Activated naive CD4-positive, alpha-beta T cell treated with anti-CD3 and anti-CD28 coated beads for 36 hours (primary cell): ENCODE measurements at places on chromosomes 7 and 10.

DNA sequence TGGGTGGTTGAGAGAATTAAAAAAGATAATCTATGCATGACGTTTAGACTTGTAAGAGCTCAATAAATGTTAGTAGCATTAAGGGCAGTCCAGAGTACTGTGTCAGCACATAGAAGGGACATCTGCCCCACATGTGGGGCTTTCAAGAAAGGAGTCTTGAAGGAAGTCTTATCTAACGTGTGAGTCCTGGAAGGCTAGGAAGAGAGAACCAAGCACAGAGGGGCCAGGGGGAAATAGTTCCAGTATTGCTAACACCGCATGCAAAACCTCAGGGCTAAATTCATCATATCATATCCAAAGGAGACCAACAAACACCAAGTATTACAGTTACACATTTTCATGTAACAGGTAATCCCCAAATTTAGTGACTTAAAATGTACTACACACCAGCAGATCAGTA, 122.7 kb downstream of the AOAH start:
- no peak for DNase-seq

- no peak for DNase-seq
Measured at GRCh38 chr10:116124777-116125176, 148.2 kb downstream of the GFRA1 start.

DNA sequence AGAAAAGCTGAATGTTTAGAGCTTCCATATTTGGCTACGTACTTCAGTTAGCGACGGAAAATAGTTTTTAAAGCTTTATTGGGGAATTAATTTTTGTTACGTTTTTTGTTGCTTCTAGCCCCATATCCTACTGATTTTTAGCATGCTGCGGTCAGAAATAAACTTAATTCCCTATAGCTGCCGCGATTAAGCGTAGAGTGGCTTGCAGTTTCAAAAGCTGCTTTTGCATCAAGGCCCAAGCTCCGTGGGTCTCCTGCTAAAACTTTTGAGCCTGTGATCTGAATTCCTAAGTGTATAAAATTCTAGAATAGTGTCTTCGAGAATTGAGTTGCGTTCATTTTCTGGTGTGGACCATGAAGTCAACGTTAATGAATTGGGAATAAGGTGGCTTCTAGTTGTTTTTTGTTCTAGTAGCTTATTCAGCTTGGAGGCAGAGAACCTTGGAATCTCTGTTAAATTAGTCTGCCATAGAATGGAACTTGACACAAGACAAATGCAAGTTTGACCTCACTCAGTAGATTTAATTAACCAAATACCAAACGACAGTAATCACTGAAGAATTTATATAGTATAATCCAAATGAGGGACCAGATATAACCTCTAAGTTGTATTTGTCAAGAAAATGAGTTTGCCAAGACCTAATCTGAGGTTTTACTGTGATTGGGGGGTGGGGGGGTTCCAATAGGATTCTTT, 977 bp downstream of the CALU start:
- no peak for DNase-seq

- DNase-seq: no peak
Measured at GRCh38 chr10:73161079-73161478, 6.7 kb downstream of the ECD start.

GRCh38 chr10:110123594-110123993, 83.8 kb upstream of the MXI1 start:
- DNase-seq: no peak

DNA sequence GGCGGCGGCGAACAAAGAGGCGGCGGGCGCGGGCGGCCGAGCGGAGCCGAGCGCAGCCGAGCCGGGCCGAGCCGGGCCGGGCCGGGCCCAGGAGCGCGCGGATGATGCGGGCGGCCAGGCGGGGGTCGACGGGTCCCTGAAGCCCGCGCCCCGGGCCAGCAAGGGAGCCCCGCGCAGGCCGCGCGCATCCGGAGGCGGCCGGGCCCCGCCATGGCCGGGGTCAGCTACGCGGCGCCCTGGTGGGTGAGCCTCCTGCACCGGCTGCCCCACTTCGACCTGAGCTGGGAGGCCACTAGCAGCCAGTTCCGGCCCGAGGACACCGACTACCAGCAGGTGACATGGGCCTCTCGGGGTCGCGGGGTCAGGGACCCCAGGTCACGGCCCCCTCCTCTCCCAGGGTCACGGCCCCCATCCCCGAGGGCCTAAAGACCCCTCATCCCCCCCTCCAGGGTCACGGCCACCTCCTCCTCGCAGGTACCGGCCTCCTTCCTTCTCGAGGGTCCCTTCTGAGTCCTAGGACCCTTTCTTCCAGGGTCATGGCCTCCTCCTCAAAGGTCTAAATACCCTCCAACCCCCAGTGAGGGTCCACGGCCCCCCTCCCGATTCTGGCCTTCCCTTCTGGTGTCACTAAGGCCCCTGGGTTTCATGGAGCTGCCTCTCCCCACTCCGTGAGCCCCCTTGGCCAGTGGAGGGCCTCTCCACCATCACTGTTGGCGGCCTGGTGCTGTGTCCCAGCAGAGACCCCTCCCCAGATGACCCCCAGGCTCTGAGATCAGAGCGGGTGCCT, at the start of gene TTYH3:
TTYH3 (plus strand) TSS at position 41 of the 787 bp plus-strand sequence; CDS start at position 211, 170 bp downstream.
- DNase-seq: peak; percentile 35

GRCh38 chr10:124414076-124414475, 4.6 kb downstream of the OAT start:
- no peak for DNase-seq

GRCh38 chr10:25641595-25641994, 292.4 kb upstream of the MYO3A start:
- no peak for DNase-seq

- DNase-seq: peak; percentile 53
Measured at GRCh38 chr7:106041140-106041717, 70.9 kb downstream of the SYPL1 start.

- no peak for DNase-seq
Measured at GRCh38 chr7:159130820-159131219, 13.8 kb downstream of the VIPR2 start.

GRCh38 chr10:7119325-7120015, 291.4 kb downstream of the SFMBT2 start:
- DNase-seq: no peak

GRCh38 chr10:29735628-29736365, 101.0 kb upstream of the SVIL start:
- peak; percentile 86 for DNase-seq

- DNase-seq: peak; percentile 75
Measured at GRCh38 chr10:73991884-73992245, 6.1 kb upstream of the VCL start.

DNA sequence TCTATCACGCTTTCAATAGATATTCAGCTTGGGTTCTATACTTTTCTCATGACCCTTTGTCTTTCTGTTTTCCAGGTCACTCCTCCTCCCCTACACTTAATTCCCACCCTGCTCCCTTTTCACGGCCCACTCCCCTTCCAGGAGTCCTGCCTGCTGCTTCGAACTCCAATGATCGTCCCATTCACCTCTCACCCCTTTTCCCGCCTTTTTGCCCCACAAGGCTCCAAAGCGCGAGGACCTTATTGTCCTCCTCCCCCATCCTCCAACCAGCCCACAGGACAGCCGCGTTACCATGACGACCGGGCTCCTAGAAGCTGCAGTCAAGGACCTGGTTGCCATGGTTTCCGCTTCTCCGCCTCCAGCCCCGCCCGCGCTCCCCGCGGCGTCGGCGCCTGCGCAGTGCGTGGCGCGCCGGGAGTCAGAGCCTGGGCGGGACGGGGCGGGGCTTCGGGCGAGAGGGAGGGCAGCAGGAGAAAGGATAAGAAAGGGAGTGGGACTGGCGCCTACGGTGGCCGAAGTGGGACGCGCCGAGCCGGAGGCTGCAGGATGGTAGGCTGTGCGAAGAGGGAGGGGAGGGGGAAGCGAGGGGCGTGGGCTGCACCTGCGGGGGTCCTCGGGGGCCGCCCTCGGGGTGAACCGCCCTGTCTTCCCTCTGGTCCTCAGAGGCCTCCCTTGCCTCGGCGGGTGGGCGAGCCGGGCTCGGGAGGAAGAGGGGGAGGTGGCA, at the start of gene AP1S1:
AP1S1 (plus strand) TSS at position 508 of the 724 bp plus-strand sequence; CDS start at position 547, 39 bp downstream.
- DNase-seq: peak; percentile 96

- no peak for DNase-seq
Measured at GRCh38 chr10:70605161-70605560, 2.6 kb upstream of the PRF1 start.

DNA sequence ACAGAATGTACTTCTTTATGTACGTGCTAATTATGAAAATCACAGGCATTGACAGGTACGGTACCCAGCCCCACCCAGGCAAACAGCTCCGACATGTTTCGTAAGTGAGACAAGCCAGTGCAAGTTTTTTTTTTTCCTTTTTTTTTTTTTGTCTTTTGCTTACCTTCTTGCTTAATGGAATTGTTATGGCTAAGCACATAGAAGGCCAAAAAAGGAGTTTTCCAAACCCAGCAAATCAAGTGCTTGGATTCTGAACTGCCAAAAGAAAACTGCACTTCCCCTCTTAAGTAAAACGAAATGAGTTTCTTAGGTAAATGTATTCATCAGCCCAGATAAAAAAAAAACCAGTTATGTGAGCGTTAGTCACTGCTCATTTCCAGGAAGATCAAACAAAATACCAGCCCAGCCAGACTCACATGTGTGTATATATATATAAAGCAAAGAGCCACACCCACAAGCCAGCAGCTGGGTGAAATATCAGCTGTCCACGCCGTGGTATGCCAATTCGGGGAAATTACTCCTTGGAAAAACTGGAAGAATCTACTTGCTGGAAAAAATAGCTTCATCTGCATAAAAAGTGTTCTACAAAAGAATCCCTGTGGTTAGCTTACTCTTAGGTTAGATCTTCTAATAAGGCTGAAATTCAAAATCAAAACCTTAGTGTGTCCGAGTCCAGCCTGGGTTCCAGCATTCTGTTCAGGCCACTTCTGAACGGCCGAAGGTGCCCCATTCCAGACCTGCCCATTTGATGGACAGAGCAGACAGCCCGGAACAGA, 8.0 kb downstream of the KLF6 start:
- peak; percentile 70 for DNase-seq

DNA sequence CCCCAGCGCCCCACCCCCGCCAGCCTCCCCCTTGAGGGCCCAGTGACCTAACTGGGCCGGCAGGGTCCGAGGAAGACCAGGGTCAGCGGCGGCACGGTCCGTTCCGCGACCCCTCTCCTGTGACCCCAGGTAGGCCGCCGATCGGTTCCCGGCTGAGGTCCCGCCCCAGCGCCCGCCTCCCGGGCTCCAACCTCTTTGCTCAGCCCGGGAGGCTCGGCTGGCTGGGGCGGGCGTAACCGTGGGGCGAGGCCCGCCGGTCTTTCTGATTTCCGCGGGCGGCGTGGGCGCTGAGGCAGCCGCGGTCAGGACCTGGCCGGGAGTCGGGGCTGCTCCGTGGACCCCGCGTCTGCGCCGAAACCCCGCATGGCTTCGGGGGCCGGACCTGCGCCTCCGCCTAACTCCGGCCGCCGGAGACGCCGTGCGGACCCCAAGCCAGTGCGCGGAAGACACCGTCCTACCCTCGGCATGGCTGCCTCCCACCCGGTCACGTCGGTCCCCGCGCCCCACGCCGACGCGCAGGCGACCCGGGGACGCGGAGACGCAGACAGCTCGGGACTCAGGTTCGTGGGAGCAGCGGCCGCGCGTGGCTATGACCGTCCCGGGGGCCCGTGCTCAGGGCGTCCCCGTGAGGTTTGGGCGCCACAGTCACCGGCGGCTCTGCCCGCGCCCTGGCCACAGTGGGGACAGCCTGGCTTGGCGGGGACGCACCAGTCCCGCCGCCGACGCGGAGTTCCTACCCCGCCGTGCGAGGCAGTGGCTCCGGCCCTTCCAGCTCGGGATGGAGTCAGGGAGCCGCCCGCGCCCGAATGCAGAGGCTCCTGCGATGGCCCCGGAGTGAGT, 1.0 kb upstream of the VENTX start:
- no peak for DNase-seq

DNA sequence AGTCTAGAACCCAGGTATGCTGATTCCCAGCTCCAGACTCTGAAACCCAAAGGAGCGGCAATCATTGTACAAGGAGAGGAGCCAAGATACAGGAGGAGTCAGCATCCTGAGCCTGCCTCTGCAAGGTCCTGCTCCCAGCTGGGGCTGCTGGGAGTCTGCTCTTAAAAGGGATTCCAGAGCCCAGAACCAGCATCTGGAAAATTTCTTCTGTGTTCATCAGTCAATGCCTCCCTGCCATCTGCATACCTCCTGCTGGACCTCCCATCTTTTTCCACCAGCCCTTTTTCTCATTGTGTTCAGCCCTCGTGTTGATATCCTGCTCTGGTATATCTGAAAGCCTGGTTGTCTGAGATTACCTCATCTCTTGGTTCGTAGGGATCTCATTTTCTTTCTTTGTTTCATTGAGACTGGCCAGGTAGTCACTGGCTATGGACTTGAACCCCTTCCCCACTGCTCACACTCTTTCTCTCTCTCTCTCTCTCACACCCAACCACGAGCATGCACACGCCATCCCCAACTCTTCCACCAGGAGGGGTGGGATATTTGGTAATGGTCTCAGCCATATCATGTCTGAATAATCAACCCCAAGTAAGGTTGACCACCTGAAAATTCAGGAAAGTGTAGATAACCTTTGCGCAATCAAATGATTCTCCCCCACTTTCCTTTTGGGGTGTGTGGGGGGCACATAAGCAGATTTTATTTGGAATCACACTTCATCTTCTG, 608.8 kb downstream of the LRMDA start:
- no peak for DNase-seq

GRCh38 chr7:29285444-29285793, 90.8 kb downstream of the CHN2 start:
- peak; percentile 67 for DNase-seq

GRCh38 chr7:38462819-38463218, 168.4 kb downstream of the AMPH start:
- DNase-seq: no peak

DNA sequence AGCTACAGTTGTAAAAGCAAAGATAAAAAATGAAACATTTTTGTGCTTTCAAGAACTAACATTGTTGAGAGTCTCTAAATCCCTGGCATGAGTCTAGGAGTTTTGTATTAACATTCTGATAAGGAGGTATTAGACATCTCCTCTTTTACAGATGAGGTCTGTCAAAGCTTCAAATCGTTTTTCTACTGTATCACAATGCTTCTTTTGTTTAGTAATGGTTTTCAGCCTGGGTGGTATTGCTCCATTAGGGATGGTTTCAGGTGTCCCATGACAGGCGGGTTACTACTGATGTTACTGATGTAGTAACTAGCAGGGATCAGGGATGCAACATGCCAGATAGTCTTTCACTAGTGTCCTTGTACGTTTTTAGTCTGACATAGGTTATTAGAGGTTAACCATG, 27.4 kb downstream of the STAM start:
- DNase-seq: no peak

- DNase-seq: no peak
Measured at GRCh38 chr10:130254243-130254642, 118.1 kb downstream of the GLRX3 start.

GRCh38 chr10:45368181-45368580, 5.8 kb upstream of the ALOX5 start:
- no peak for DNase-seq

DNA sequence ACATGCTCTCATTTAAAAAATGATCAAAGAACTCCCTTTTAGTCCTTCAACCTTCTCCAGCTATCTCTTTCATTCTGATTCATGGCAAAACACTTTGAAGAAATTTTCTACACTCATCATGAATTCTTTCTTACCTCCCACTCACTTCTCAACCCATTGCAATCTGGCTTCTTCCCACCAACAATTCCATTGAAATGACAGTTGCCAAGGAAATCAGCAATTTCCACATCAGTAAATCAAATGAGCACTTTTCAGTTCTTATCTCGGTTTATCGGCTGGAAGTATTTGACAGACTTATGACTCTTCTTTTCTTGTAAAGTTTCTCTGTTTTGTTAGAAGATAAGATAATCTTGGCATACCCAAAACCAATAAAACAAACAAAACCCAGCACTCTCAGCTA, 99.1 kb upstream of the CACNA2D1 start:
- DNase-seq: no peak
